ENCODE measurements at places on chromosomes 1 and 21. TPM values are rescaled to one million over a fixed set of nuclear protein-coding genes. Genes with fewer than 3 reads are reported as not detected.

GRCh38 chr1:118485757-118486156 is 300.7 kb upstream of the SPAG17 start:
- H3K36me3 ChIP-seq = no peaks in the 10 kb centered on the region
- DNase-seq = no peak
- H3K4me1 ChIP-seq = no peaks in the 10 kb centered on the region
- no peak overlapping the region for H3K4me3 ChIP-seq
- H3K27ac ChIP-seq = no peak overlapping the region

- H3K4me3 ChIP-seq = no peak overlapping the region
- H3K27me3 ChIP-seq = no peaks in the 10 kb centered on the region
- H3K36me3 ChIP-seq = no peaks in the 10 kb centered on the region
- H3K27ac ChIP-seq = no peak overlapping the region
- H3K4me1 ChIP-seq = no peaks in the 10 kb centered on the region
Observed at GRCh38 chr1:160376525-160377131, 9.8 kb downstream of the NHLH1 start.

Gene GABRD
- 0.09 TPM for polyA plus RNA-seq

DNA sequence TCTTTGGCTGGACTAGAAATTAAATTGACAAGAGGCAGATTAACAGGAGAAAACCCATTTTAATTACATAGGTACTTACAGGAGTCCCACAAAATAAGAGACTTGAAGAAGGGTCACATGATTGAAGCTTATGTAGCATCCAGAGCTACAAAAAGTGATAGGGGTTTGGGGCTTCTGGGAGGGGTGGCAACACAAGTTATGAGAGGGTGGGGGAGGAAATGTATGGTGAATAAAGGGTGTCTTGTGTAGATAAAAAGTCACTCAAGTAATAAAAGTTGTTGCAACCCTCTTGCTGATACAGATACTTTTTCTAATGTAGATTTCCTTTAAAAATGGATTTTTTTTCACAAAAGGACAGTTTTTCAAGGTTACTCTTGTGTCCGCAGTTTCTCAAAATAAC is 24.0 kb downstream of the USP25 start:
- no peak overlapping the region for H3K27ac ChIP-seq
- H3K27me3 ChIP-seq = no peaks in the 10 kb centered on the region
- no peaks in the 10 kb centered on the region for H3K36me3 ChIP-seq
- H3K4me3 ChIP-seq = no peak overlapping the region
- DNase-seq = no peak

DNA sequence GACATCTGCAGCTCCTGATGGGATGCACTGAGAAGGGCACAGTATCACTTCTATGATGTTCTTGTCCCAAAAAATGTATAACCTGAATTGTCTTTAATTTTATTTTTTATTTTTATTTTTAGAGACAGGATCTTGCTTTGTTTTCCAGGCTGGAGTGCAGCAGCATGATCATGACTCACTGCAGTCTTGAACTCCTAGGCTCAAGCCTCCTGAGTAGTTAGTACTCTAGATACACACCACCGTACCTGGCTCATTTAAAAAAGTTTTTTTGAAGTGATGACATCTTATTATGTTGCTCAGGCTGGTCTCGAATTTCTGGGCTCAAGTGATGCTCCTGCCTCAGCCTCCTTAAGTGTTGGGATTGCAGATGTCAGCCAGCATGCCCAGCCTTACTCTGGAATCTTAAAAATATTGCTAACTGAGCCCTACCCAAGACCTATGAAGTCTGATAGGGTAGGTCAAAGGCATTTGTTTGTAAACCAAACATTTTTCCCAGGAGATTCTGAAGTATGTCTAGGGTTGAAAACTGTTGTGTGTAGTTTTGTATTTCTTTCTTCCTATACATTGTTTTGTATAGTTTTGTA is 68.9 kb downstream of the ATF6 start:
- no peaks in the 10 kb centered on the region for H3K4me1 ChIP-seq
- H3K4me3 ChIP-seq = no peak overlapping the region
- H3K27me3 ChIP-seq = no peaks in the 10 kb centered on the region
- H3K27ac ChIP-seq = no peak overlapping the region
- no peaks in the 10 kb centered on the region for H3K36me3 ChIP-seq

Gene KIF14
- polyA plus RNA-seq = not detected

Gene ORC1
- 0.27 TPM for polyA plus RNA-seq

Gene SLAMF9
- not detected for polyA plus RNA-seq

DNA sequence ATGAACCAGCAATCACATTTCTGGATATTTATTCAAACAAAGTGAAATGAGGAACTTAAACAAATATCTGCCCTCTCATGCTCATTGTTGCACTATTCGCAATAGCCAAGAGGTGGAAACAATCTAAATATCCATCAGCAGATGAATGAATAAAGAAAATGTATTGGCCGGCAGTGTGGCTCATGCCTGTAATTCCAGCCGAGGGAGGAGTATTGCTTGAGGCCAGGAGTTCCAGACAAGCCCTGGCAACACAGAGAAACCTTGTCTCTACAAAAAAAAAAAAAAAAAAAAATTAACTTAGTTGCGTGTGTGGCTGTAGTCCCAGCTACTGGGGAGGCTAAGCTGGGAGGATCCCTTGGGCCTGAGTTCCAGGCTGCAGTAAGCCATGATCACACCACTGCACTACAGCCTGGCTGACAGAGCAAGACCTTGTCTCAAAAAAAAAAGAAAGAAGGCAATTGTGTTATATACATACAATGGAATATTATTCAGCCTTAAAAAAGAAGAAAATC is 191.4 kb downstream of the AKT3 start:
- no peaks in the 10 kb centered on the region for H3K36me3 ChIP-seq
- H3K4me3 ChIP-seq = no peak overlapping the region
- no peak overlapping the region for H3K27ac ChIP-seq
- no peak for DNase-seq
- H3K27me3 ChIP-seq = no peaks in the 10 kb centered on the region

DNA sequence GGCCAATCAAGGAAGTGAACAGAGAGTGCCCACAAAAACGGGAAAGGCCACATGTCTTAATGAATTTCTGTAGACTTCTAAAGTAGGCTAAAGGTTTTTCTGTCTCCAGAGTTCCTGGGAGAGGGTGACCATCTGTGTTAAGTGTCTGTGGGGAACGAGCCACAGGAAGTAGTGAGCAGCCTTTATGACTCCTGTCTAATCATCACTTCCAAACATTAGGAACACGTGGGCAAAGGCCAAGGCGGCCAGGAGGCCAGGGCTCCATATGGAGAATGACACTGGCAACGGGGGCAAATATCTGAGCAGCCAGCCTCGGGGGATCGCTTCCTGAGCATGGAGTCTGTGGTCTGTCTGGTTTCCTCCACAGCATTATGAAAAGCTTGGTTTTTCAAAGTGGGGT is 7.1 kb downstream of the FAM89A start:
- DNase-seq = no peak
- H3K4me1 ChIP-seq = no peaks in the 10 kb centered on the region
- no peaks in the 10 kb centered on the region for H3K36me3 ChIP-seq
- H3K27me3 ChIP-seq = no peaks in the 10 kb centered on the region
- H3K4me3 ChIP-seq = no peak overlapping the region
- no peak overlapping the region for H3K27ac ChIP-seq

Gene LCE1B
- not detected for polyA plus RNA-seq

GRCh38 chr1:75723989-75724471 is 479 bp upstream of the ACADM start:
- peak overlapping the region; percentile 62 for H3K4me3 ChIP-seq
- H3K27ac ChIP-seq = peak overlapping the region; percentile 94
- no peaks in the 10 kb centered on the region for H3K36me3 ChIP-seq
- DNase-seq = peak; percentile 87

- H3K27ac ChIP-seq = no peak overlapping the region
- H3K27me3 ChIP-seq = no peaks in the 10 kb centered on the region
- H3K4me1 ChIP-seq = no peaks in the 10 kb centered on the region
- H3K36me3 ChIP-seq = no peaks in the 10 kb centered on the region
Observed at GRCh38 chr21:46237474-46237873, 8.9 kb upstream of the LSS start.

DNA sequence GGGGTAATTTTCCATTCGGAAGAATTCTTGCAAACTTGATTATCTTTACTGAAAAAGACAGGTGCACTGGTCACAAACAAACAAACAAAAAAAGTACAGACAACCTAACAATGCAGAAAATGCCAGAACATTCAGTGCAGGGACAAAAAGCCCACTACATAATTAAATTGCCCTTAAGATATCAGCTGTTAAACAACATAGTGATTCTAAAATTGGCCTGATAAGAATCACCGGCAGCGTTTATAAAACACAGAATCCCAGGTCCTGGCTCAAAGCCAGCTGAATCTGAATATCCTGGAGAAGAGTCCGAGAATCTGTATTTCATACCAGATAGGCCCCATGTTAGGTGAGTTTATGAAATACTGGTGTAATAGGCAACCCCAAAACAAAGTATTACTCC is 6.1 kb downstream of the PLPP3 start:
- H3K4me3 ChIP-seq = no peak overlapping the region
- no peaks in the 10 kb centered on the region for H3K36me3 ChIP-seq
- H3K27ac ChIP-seq = no peak overlapping the region
- H3K4me1 ChIP-seq = peaks cover 54% of the 10 kb centered on the region
- no peaks in the 10 kb centered on the region for H3K27me3 ChIP-seq

GRCh38 chr1:22297999-22298398 is 153.7 kb upstream of the ZBTB40 start:
- no peak for DNase-seq
- H3K27ac ChIP-seq = no peak overlapping the region
- H3K4me1 ChIP-seq = no peaks in the 10 kb centered on the region
- no peaks in the 10 kb centered on the region for H3K27me3 ChIP-seq

DNA sequence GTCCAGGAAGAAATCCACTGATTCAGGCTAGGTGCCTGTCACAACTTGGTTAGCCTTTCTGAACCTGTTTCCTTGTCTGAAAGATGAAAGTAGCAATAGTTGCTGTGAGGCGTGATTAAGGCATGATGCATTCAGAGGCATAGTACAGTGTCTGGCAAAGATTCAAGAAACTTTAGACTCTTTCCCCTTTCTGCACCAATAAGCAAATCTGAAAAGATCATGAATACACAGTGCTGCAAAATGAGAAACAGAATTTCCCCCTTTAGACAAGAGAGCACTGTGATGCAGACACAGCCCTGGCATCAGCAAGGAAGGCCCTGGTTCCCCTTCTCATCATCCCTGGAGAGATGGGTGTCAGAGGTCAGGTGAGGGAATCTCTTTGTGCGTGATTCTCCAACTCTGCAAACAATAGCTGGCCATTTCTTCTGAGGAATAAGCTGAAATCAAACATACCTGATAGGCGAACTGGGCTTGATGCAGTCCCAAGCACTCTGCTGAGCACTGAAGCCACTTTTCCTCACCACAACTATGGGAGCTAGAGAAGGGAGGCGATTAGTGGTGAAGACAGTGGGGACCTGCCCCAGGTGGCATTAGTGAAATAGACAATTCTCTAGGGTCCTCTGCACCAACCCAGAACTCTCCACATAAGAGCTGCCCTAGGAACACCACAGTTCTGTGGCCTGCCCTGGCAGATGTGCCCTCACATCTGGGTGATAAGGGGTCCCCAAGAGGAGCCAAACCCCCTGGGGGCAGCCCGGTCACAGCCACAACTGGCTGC is 41.7 kb downstream of the ITPKB start:
- no peak overlapping the region for H3K27ac ChIP-seq
- no peak overlapping the region for H3K4me3 ChIP-seq
- DNase-seq = no peak
- no peaks in the 10 kb centered on the region for H3K27me3 ChIP-seq

Gene SPATA45
- polyA plus RNA-seq = not detected

DNA sequence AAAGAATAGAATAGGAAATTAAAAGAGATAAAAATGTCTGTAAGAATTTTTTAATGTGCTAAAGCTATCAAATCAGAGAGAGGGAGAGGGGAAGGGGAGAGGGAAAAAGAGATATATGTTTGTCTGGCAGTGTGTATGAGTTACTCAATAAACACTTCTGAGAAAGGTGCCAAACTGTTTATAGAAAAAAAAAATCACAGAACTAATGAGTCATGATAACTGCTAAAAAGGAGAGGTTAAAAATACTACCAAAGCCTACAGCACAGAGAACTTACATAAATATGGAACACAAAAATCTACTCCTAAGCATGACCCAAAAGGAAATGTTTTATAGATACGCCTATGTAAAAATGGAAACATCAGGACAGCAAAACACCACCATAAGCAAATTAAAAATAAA is 45.4 kb downstream of the SELENOF start:
- H3K27ac ChIP-seq = no peak overlapping the region
- no peaks in the 10 kb centered on the region for H3K27me3 ChIP-seq
- no peaks in the 10 kb centered on the region for H3K36me3 ChIP-seq
- no peak for DNase-seq
- H3K4me3 ChIP-seq = no peak overlapping the region

DNA sequence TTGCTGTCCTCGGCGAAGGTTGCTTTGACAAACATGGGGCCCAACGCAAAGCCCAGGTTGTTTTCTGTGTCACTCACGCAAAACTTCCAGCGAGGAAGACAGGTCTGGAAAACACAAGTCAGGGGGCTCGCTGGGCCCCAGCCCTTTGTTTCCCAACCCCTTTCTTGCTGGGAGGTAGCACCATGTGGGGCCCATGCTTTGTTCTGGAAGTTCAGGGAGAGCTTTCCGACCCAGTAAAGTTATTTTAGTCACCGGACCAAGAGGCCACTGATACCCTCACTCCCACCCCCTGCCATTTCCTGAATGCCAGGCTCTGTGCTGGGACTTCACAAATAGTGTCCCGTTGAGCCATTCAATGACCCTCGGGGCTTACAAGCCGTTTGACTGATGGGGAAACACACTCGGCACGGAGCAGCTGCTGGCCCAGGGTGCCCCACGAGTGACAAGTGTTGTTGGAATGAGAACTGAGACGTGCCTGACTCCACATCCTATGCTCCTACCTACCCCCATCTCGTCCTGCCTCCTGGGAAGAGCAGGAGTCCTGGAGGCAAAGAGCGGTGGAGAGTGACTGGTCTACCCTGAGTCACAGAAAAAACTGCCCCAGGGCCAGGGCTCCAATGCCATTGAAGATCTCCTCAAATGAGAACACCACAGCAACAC is 52.0 kb downstream of the ECE1 start:
- DNase-seq = no peak
- H3K27me3 ChIP-seq = no peaks in the 10 kb centered on the region
- peaks cover 25% of the 10 kb centered on the region for H3K4me1 ChIP-seq
- H3K4me3 ChIP-seq = no peak overlapping the region
- peaks cover 18% of the 10 kb centered on the region for H3K36me3 ChIP-seq

Gene FAM229A
- polyA plus RNA-seq = 18.6 TPM

Gene SYPL2
- polyA plus RNA-seq = 1.5 TPM

DNA sequence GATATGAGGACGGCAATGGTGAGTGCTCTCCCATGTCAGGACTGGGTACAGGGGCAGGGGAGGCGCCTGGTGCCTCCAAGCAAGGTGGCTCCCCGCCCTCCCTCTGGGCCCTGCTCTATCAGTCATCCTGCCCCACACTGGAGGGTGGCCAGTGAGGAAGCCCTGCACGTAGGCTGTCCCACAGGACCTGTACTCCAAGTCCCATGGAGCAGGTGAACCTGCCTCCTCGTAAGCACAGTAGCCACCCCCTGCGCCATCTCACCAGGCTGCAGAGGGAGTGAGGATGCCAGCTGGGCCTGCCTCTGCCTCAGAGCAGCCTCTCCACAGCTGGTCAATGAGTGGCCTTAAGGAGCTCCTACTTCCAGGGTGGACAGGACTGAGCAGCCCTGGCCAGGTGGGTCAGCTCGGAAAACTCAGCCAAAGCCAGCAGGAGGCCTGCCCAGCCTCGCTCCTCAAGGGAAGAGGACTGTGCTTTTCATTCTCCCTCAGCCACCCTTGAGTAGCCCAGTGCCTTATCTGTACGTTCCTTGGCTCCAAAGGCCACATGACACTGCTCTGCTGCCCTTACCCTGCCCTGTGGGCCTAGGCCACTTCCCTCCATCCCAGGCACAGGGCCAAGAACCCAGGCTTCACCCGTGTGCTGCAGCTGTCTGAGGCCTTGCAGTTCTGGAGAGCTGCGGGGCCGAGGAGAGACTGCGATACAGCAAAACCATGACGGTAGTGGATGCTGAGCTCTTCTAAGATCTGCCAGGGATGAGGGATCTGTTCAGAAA is 39.6 kb downstream of the SLC45A1 start:
- DNase-seq = no peak
- H3K36me3 ChIP-seq = peaks cover 44% of the 10 kb centered on the region

All from pancreas (tissue), 10 donors.